Stimulated activated CD4-positive, alpha-beta T cell treated with anti-CD3 and anti-CD28 coated beads, Interleukin-4, amount 100 ng/mL, for 4 hours (primary cell): ENCODE measurements at places on chromosomes 2 and 18.
A peak's percentile ranks its signal among the peaks of the same experiment; 100 is the strongest.

DNA sequence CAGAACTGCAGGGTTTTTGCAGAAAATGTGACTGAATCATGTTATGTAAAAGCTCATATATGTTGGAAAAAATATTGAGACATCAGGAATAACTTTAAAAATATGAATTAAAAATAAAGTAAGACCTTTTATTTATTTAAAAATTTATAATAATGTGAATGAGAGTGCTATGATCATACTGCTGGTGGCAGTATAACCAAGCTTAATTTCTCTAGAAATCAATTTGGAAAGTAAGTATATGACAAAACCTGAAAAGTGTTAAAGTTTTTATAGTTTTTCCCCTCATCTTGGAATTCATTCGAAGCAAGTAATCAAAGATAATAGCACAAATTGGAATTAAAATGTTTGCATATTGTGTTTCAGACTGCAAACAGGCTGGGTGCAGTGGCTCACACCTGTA is 7.5 kb downstream of the SLC39A10 start:
- no peak for DNase-seq

GRCh38 chr18:24033641-24034412 is 19.3 kb downstream of the TTC39C start:
- DNase-seq, result no peak

DNA sequence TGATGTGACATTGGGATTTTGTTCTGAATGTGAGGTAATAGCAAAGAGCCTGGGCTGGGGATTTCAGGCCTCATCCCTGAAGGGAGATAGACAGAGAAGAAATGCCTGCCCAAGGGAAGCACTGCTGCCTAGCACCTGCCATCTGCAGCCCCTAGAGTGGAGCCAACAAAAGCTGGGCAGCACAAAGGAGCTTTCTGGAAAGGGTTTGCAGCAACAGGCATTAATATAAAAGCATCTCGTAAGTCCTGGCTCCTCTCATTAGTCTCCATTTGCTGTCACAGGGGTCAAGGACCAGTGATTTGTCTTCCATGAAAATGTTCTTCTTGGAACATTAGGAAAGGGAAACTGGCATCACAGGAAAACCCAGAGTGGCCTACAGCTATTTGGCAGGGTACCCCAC is 157.2 kb upstream of the SLC14A2 start:
- DNase-seq, result no peak

- DNase-seq, result no peak
These were observed 107.4 kb upstream of the LRRTM4 start for GRCh38 chr2:77629539-77629938.

DNA sequence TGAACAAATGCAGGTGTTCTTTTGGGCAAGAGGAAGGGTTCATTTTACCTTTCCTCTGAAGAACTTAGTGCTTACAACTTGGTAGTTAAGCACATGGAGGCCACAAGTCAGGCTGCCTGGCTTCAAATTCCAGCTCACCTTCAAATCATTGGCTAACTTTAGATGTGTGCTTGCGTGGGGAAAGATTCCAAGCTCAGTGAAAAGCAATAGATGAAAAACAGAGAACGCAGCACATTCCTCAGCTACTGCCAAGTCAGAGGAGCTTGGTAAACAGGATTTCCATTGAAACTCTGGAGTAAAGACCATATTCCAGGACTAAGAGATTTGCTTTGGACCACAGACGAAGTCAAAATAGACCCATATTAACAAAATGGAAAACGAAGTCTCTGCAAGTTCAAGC is 96.3 kb upstream of the ASB18 start:
- no peak for DNase-seq

DNA sequence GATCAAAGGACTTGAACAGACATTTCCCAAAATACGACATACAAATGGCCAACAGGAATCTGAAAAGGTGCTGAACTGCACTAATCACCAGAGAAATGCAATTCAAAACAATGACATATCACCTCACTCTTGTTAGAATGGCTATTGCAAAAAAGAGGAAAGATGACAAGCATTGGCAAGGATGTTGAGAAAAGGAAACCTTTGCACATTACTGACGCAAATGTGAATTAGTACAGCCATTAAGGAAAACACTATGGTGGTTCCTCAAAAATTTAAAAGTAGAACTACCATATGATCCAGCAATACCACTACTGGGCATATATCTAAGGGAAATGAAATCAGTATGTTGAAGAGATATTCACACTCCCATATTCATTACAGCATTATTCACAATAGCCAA is 57.7 kb upstream of the ASPRV1 start:
- no peak for DNase-seq

DNA sequence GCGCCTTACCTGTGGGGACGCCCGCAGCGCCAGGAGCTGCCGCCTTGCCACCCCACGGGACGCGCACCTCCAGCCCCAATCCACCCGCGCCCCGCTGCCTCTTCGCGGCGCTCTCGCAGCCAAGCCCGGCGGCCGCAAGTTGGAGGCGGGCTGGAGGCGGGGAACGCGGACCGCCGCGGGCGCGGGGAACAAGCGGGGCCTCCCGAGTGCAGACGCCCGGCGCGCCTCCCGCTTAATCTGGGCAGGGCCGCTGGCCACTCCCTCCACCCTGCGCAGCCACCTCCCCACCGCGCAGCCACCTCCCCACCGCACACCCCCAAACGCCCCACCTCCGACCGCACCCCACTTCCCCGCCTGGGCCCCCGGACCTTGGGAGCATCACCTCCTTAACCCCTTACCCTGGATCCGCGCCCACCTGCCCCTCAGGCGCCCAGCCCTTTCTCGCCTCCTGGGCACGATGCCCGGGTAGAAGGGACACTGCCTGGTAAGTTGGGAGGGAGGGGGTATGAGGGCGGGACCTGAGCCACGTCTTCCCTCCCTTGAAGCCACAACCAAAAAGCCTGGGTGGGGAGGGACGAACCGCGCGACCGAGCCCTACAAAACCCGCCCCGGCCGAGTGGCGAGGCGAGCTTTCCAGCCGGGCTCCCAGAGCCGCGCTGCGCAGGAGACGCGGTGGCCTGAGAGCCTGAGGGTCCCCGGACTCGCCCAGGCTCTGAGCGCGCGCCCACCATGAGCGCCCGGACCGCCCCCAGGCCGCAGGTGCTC is at the start of the genes COL4A3 and COL4A4:
TSS of gene COL4A3 (plus strand) at position 627 of the 765 bp plus-strand sequence. CDS start at position 730, 103 bp downstream.
TSS of gene COL4A4 (minus strand) at position 208 of the 765 bp plus-strand sequence. CDS start 16,722 bp downstream, outside the sequence.
- DNase-seq, result no peak

- DNase-seq, result no peak
These were observed 114.0 kb upstream of the SLC35G4 start for GRCh38 chr18:11495441-11495840.

DNA sequence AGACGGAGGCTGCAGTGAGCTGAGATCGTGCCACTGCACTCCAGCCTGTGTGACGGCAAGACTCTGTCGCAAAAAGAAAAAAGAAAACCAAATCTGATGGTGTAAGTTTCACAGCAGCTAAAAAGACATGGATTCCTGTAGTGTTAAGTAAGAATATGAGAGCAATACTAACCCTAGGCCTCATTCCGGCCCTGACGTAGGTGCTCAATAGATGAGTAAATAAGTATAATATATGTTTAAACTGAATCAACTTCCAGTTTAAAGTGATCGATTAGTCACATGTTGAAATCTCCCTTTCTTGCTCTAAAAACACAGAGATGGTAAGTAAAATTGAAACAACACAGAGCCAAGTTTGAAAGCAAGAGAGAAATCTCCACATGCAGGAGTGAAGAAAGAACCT is 8.0 kb downstream of the ME2 start:
- DNase-seq, result no peak

- no peak for DNase-seq
These were observed 66.3 kb downstream of the PSMG2 start for GRCh38 chr18:12769136-12769535.

DNA sequence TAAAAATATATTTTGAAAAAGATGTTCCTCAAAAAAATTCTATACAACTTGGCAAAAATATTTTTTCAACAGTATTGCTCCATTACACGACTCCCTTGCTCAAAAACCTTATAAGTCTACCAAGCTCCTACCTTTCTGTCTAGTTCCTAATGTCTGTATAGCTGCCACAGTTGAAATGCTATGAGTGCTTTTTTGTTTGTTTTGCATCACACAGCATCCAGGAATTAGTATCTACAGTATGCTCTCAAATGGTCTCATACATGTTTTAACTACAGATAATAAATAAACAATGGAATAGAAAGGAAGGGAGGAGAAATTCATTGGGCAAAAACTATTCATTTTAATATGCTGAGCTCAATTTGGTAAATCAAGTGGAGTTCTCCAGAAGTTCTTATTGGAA is 17.3 kb downstream of the ACADL start:
- DNase-seq, result no peak

DNA sequence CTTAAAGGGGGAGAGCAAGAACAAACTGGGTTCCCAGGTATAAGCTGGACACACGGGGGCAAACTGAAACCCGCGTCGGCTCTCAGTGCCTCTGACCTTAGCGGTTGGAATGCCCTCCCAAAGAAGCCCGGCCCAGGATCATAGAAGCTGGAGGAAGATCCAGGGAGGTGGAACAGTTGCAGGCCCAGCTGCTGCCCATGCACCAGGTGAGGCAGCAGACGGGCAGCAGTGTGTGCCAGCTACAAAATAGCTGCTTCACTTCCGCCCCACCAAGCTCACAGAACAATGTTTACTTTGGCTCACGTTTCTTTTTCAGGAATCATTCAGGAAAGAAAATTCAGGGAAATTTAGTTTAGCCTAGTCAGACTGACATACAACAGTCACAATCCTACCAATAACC is 3.9 kb upstream of the ERMN start:
- DNase-seq, result no peak

- no peak for DNase-seq
These were observed 47.4 kb downstream of the EXOC6B start for GRCh38 chr2:72778410-72778809.

DNA sequence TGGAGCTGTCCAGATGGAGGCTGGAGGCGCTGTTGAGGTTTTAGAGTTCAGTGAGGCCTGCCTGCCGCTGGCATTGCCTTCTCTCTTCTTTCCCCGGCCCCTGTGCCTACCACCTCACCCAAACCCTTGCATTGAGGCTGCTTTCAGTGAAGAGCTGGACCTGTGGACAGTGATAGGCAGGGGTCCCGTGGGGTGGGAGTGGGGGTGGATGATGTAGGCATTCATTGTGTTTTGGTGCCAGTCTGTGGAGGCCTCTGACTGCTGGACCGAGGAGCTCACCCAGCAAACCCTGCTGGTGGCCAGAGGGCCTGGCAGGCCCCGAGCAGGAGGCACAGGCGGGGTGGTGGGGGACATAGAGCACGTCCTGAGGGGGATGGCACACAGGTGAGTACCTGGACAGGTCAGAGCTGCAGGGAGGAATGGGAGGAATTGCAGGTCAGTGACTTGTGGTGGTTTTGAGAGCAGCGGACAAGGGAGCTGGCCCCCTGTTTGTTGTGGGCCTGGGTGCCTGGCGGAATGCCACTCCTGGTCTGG is 35.6 kb downstream of the NGEF start:
- no peak for DNase-seq

DNA sequence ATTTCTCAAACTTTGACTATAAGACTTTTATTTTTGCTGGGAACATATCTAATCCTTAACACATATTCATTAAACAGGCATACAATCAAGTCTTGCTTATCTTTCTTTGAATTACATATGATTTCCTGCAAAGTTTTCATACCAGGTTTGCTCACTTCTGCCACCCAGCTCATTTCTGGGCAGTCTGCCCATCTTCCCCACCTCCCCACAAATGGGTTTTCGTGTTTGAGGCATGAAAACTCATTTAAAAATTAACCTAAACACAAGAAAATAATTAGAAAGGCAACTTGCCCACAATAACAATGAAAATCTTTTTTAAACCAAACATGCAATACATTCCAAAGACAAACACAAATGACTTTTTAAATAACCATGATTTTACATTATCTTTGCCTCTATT is 3.4 kb downstream of the CHST9 start:
- DNase-seq, result no peak

GRCh38 chr2:226655871-226656270 is 143.7 kb downstream of the IRS1 start:
- DNase-seq, result no peak

DNA sequence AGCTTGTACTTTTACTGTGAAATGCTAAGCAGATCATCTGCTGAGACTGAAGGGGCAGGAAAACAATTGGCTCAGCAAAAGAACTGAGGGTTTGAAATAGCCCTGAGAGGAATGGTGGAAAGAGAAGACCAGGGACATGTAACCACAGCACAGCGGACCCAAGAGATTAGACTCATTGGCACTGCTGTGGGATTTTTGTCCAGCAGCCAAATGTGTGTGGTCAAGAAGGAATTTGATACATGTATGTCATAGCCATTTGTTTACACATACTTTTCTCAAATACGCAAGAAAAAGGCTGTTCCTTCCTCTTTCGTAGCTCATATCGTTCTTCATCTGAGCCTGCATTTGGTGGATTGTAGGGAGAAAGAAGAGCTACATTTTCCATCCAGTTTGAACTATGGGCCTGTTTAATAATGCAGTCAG is 73.8 kb downstream of the TRABD2A start:
- no peak for DNase-seq

GRCh38 chr2:12702168-12703121 is 14.3 kb upstream of the TRIB2 start:
- DNase-seq, result peak; percentile 56

DNA sequence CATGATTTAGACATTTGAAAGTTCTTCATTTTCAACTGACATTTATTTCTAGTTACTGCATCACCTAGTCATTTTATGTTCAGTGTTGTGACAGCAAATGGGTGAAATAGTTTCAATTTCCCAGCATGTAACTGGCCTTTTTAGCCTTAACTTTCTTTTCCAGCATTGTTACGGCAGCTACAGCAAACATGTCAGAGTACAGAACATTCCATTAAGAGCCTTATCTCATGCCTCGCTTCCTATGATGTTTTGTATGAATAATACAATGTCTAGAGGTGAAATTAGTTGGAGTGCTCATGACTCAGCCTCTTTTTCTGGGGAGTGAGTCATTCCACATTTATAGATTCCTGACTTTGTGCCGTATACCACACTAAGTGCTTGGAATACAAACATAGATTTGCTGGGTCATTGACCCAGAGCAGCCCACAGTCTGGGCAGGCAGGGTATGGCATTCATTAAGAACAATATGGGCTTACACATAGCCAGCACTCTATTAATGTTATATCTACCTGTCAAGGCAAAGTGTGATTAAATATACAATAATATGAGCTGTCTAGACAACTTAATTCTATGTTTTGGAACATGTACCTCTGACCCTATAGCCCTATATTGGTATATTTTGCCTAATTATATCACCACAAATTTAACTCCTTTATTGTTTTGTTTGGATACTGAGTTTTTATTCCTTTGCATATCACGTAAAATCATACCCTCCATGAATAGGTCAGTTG is 72.2 kb downstream of the MAP2 start:
- no peak for DNase-seq

GRCh38 chr2:23423062-23423872 is 38.3 kb downstream of the KLHL29 start:
- no peak for DNase-seq

- no peak for DNase-seq
These were observed 198.7 kb downstream of the CYP26B1 start for GRCh38 chr2:71948781-71949536.

GRCh38 chr18:72727038-72727655 is 140.6 kb downstream of the NETO1 start:
- no peak for DNase-seq

- no peak for DNase-seq
These were observed 8.7 kb downstream of the SPOPL start for GRCh38 chr2:138510319-138510718.

GRCh38 chr2:228541789-228542188 is 360.3 kb upstream of the SPHKAP start:
- no peak for DNase-seq
